ENCODE measurements at places on chromosomes 2 and 18. TPM values are rescaled to one million over a fixed set of nuclear protein-coding genes. Genes with fewer than 3 reads are reported as not detected.

QPCT gene
- 8.8 TPM for total RNA-seq

LCT gene
- 0.09 TPM for total RNA-seq

PLCL1 gene
- 0.60 TPM for total RNA-seq

LOXL3 gene
- 23.6 TPM for total RNA-seq

MC5R gene
- total RNA-seq = not detected

AGXT gene
- not detected for total RNA-seq

DPP4 gene
- total RNA-seq = 48.4 TPM

HNRNPA3 gene
- total RNA-seq = 13.7 TPM

IL36A gene
- total RNA-seq = not detected

TRIM43 gene
- not detected for total RNA-seq

RPE gene
- 75.6 TPM for total RNA-seq

COX5B gene
- 549 TPM for total RNA-seq

C2orf80 gene
- total RNA-seq = not detected

PDK1 gene
- total RNA-seq = 7.8 TPM

DIPK1C gene
- total RNA-seq = not detected

KCMF1 gene
- 45.6 TPM for total RNA-seq

RRM2 gene
- 3.2 TPM for total RNA-seq

RNF144A gene
- 3.9 TPM for total RNA-seq

DSC2 gene
- 0.09 TPM for total RNA-seq

SULT1C2 gene
- total RNA-seq = under 0.01 TPM

BOLL gene
- not detected for total RNA-seq

AKAIN1 gene
- not detected for total RNA-seq

UGT1A8 gene
- total RNA-seq = not detected

HOXD4 gene
- total RNA-seq = not detected

NR4A2 gene
- total RNA-seq = 0.32 TPM

TUBA3E gene
- total RNA-seq = not detected

KIF3C gene
- 13.2 TPM for total RNA-seq

SPDYA gene
- 1.3 TPM for total RNA-seq

ADAM23 gene
- total RNA-seq = 11.1 TPM

CFAP53 gene
- 0.77 TPM for total RNA-seq

CFC1 gene
- total RNA-seq = not detected

CYS1 gene
- total RNA-seq = 5.0 TPM

TDRD15 gene
- total RNA-seq = not detected

RAPH1 gene
- 15.6 TPM for total RNA-seq

TSPYL6 gene
- total RNA-seq = not detected

TMEM178A gene
- total RNA-seq = 0.69 TPM

PRKAG3 gene
- total RNA-seq = not detected

GREB1 gene
- total RNA-seq = 0.47 TPM

RAMP1 gene
- total RNA-seq = 2.7 TPM

WDR75 gene
- 40.8 TPM for total RNA-seq

GLS gene
- total RNA-seq = 120 TPM

LRRC30 gene
- total RNA-seq = not detected

GAL3ST2 gene
- total RNA-seq = 0.09 TPM

POTEJ gene
- not detected for total RNA-seq

TTC31 gene
- total RNA-seq = 9.1 TPM

KCNG3 gene
- not detected for total RNA-seq

PROKR1 gene
- not detected for total RNA-seq

FBLN7 gene
- 0.47 TPM for total RNA-seq

EVA1A gene
- 5.8 TPM for total RNA-seq

CNRIP1 gene
- total RNA-seq = 17.2 TPM

ERMN gene
- total RNA-seq = not detected

CEBPZOS gene
- 6.5 TPM for total RNA-seq

ALK gene
- 0.16 TPM for total RNA-seq

IL18RAP gene
- not detected for total RNA-seq

TUBA4B gene
- total RNA-seq = under 0.01 TPM

USP37 gene
- 3.8 TPM for total RNA-seq
